ENCODE measurements at places on chromosomes 16 and 17.

DNA sequence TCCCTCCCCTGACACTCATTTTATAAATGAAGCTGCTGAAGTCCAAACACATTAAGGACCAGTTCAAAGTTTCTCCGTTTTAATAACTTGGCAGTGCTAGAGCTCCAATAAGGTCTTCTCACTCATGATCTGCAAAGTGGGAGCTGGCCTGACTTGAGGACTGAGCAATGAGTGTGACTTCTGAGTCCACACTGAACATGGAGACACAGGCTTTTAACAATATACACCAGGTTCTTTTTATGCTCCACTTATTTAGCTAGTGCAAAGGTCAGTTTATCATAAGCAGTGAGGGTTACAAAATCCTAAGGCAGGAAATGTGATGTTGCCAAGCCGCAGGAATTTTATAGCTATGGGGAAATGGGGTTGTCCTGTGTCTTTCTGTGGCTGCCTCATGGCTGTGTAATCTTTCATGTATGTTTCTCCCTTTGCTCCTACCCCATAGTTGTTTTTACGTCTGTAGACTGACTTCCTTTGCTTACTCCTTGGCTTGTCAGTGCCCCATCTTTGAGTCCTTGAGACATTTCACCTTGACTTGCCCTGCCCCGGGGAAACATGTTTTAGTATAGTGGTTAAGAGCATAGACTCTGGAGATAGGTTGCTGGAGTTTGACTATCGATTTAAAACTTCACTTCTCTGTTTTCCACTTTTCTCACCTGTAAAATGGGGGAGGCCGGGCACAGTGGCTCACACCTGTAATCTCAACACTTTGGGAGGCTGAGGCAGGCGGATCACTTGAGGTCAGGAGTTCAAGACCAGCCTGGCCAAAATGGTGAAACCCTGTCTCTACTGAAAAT is 12.2 kb upstream of the MMD start:
- ATAC-seq: peak; percentile 81

- ATAC-seq: no peak
Observed at GRCh38 chr17:71407981-71408380, 712.8 kb upstream of the SOX9 start.

DNA sequence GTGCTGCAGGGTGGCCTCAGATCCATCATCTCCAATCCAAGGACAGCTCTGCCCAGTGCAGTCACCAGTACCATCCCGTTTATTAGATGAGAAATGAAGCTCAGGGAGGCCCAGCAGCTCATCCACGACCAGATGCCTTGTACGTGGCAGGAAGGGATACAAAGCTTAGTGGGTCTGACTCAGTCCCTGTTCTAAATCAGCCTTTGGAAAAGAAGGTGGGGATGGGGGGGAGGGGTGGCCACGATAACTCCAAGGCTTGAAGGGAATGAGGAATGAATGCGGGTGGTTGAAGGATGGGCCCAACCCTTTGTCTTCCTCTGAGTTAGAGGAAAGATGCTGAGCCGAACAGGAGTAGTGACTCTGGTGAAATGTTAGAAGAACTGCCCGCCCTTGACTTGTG is 25.8 kb downstream of the LLGL2 start:
- no peak for ATAC-seq

GRCh38 chr17:68381076-68381900 is 76.0 kb downstream of the WIPI1 start:
- ATAC-seq: no peak

- no peak for ATAC-seq
Observed at GRCh38 chr17:28473542-28473941, at the start of gene SLC13A2. SLC13A2 (plus strand) TSS chr17:28473644; CDS start chr17:28473713, 69 bp downstream.

GRCh38 chr16:680967-681745 is 946 bp downstream of the STUB1 start:
- no peak for ATAC-seq

DNA sequence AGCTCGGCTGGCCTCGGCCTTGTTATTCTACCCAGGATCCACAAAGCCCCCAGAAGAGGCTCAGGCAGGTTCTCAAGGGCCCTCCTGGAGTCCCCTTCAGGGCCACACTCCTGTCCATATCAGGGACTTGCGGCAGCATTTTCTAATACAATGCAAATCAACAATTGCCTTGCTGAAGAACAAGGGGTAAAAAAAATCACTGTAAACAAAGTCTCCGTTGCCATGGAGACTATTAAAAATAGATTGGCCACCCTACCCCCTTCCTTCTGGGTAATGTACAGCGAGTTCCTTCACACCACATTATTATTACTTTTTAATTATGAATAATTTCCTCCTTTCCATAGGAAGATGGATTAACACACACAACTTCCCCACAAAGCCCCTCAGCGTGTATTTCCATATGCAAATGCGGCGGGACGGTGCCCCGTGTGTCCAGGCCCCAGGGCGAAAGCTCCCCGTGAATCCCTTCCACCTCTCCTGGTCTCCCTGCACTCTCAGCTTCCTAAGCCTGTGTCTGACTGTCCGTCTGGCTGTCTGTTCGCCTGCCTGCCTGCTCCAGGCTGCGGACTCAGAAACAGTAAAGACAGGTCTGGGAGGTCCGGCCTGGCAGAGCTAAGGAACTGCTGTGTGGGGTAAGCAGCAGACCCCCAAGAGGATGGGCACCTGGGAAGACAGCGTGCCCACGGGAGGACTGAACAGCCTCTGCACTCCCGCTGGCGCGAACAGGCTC is 196.6 kb downstream of the RBFOX3 start:
- no peak for ATAC-seq

DNA sequence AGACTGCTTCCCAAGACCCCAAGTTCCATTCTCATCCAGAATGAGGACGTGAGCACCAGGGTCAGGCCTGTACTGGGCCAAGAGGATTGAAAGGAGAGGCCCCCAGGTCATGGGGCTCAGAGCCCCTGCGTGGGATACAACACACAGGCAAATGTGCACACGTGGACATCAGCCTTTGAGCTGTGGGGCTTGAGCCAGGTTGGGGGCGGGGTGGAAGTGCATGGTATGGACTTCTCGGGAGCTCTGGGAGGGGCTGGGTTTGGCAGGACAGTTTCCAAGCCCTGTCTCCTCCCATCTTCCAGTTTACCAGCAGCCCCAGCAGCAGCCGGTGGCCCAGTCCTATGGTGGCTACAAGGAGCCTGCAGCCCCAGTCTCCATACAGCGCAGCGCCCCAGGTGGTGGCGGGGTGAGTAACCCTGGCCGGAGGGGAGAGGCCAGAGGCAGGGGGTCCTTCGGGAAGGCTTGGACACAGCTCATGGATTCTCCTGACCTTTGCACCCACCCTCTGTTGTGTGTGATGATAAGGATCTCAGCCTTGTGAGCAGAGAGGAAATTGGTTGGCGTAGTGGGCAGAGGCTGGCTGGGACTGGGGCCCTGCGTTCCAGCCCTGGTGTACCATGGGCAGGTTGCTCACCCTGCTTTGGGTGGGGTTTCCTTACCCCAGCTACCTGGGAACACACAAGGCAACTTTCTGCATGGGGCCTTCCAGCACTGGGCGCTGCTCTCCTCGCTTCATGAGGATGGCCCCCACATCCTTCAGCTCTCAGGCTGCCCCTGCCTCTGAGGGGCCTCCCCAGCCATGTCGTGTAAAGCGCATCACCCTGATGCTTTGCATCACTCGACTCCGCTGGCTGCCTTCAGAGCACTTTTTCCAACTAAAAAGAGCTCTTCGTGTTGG is 10.4 kb upstream of the LASP1NB start:
- no peak for ATAC-seq

GRCh38 chr16:87297407-87297806 is 19.8 kb downstream of the C16orf95 start:
- ATAC-seq: no peak

Data from gastroesophageal sphincter (tissue), 4 donors.